ENCODE measurements at places on chromosomes 5 and 9.

DNA sequence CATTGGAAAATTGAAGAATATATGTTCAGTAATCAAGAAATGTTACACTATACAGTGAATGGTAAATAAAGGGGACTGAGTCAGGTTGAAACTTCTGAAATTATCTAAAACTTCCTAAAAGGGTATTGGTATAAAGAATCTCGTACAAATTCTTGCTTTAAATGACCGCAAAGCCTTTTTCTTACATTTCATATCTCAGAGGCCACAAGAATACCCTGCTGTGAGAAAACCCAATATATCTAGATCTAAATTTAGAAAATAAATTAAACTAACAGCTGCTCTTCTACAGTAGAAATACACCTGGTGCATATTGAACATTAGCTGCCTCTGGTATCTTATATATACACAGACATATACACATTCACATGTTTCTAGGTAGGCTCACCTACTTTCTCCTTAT is 221.7 kb downstream of the PCSK5 start:
- no peak for DNase-seq

DNA sequence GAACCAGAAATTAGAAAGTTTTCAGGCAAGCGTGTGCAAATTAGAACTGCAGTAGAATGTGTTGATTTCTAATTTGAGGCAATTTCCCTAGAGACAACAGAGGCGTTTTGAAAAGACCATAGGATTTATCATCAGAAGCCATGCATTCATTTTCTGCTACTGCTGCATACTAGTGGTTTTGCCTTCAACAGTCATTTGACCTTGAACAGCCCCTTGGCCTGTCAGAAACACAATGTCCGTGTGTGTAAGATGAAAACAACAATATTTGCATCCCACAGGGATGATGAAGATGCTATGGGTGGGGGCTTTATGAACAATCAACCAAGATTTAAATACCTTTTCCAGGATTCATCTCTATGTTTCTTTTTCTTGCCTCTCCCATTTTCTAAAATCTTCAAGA is 73.7 kb downstream of the PDE4D start:
- DNase-seq: no peak

- no peak for DNase-seq
These were observed 63.7 kb upstream of the ANGPTL2 start for GRCh38 chr9:127185931-127186781.

GRCh38 chr5:44358421-44358820 is 30.8 kb downstream of the FGF10 start:
- no peak for DNase-seq

DNA sequence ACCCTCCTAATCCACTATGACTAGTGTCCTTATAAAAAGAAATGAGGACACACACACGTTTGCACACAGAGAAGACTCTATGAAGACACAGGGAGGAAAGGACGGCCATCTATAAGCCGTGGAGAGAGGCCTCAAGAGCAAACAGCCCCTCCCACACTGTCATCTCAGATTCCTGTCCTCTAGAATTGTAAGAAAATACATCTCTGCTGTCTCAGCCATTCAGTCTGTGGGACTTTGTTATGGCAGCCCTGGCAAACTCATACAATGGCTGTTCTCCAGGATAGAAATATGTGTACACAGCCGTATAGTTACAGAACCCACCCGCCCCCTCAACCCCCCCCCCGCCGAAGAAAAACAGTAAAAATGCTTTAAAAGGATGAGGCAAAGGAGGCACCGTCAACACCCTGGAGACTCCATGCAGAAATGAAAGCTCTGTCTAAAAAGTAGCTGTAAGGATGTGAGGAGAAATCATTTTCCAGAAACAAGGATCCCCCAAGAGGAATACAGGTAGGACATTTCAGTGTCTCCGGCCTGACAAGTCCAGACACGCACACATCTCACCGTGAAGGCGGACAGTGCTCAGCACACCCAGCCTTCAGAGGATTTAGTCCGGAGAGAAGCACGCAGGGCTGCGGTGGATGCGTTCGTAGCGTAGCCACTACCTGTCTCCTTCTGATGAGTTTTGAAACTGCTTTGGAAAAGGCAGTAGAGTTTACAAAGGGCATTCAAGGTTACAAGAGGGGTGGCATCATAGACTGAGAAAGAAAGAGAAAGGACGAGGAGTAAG is 110.8 kb upstream of the ERCC6L2 start:
- DNase-seq: no peak

- no peak for DNase-seq
These were observed 181.9 kb downstream of the FGF18 start for GRCh38 chr5:171601266-171601881.

GRCh38 chr9:90290716-90291485 is 351.7 kb downstream of the DIRAS2 start:
- no peak for DNase-seq

- DNase-seq: no peak
These were observed 38.4 kb downstream of the UBE2QL1 start for GRCh38 chr5:6487081-6487480.

DNA sequence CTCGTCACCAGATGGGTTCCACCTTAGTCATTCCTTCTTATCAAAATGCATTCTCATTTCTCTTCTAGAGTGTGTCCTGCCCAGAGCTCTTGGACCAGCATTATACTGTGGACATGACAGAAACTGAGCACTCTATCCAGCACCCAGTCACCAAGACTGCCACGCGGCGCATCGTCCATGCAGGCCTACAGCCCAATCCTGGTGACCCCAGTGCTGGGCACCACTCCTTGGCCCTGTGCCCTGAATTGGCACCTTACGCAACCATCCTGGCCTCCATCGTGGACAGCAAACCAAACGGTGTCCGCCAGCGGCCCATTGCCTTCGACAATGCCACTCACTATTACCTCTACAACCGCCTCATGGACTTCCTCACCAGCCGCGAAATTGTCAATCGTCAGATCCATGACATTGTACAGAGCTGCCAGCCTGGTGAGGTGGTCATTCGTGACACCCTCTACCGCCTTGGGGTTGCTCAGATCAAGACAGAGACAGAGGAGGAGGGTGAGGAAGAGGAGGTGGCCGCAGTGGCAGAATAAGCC is 34.6 kb downstream of the CSF1R start:
- DNase-seq: no peak

DNA sequence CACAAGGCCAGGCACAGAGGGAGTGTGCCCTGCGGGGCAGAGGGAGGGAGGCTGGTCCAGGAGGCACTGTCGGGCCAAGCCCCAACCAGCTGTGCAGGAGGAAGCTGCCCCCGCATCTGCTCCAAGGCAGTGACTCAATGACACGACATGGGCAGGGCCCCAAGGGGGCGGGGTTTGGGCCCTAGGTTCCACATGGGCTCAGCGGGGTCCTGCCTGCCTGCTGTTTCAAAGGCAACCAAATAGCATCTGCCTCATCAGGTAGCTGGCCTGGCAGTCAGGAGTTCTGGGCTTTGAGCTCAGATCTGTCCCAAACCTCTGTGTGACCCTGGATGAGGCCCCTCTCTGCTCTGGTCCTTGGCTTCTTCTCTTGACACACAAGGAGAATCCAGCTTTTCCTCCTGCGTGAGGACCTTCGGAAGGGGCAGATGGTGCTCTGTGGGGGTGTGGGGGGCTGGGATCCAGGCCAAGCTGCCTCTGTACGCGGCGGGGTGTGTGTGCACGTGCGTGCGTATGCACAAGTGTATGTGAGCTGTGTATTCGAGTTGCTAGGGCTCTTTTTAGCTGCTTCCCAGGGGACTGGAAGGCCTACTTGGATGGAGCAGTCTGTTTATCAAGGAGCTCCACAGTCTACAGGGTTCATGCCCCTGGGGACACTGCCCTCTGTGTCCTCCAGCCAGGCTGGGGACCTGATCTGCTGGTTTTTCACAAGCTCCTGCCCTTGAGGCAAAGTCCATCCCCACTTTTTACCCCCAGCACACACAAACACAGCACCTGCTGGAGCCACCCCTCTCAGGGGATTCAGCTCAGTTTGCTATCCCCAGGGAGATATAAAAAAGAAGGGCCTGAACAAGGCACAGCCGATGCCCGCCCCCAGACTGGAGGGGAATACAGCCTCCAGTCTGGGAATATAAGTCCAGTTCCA is 138.9 kb downstream of the RGS3 start:
- no peak for DNase-seq

DNA sequence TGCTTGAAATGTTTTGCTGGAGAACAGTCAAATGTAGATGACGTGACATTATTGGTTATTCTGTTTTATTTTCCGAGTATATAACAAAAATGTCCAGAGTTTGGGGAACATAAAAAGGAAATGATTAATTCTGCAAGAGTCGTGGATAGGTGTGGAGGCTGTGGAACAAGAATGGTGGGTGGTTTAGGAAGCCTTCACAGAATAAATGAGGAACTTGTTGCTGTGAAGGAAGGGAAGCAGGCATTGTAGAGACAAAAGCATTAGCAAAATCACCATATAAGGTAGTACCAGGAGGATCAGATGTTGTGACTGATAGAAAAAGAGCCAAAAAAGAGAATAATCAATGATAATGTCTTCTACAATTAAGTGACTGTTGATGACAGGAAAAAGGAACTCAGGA is 66.2 kb upstream of the CNTLN start:
- DNase-seq: no peak

- peak; percentile 26 for DNase-seq
These were observed 553 bp downstream of the MAP3K1 start for GRCh38 chr5:56815658-56816545.

DNA sequence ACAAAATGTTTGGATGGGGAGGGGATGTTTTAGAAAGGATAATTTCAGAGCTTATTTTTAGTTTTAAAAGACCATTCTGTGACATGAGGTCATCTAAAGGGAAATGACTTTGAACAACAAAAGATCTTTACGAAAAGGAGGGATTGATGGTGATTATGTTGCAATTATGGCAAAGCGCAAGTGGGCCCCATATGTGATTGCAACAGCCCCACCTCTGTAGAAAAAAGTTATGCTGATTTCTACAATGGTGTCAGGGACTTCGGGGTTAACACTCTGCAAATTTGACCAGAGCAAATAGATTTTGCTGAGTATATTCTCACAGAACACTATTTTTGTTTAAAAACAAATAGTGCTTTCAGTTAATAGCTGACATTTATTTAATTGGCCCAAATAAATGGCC is 312.8 kb downstream of the NSG2 start:
- no peak for DNase-seq

DNA sequence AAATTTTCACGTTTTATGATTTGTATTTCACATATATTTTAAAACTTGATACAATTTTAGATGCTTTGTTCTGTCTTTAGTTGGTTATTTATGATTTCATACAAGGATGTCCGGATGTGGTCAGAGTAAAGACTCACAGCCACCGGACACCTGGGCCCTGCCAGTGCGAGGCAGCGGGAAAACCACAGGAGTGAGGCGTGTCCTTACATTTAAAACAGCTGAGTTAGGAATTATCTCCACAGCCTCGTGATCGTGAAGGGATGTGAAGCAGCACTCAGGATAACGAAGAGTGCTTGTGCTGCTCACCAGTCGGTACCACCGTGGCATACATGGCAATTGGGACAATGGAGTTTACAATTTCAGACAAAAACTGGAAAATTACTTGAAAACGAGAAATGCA is 14.0 kb downstream of the SNX18 start:
- DNase-seq: no peak

- DNase-seq: no peak
These were observed 12.5 kb downstream of the RAB24 start for GRCh38 chr5:177290816-177291596.

GRCh38 chr5:153960269-153961215 is 78.2 kb downstream of the FAM114A2 start:
- DNase-seq: no peak

- DNase-seq: no peak
These were observed 2.2 kb downstream of the TMEM141 start for GRCh38 chr9:136793086-136793946.

DNA sequence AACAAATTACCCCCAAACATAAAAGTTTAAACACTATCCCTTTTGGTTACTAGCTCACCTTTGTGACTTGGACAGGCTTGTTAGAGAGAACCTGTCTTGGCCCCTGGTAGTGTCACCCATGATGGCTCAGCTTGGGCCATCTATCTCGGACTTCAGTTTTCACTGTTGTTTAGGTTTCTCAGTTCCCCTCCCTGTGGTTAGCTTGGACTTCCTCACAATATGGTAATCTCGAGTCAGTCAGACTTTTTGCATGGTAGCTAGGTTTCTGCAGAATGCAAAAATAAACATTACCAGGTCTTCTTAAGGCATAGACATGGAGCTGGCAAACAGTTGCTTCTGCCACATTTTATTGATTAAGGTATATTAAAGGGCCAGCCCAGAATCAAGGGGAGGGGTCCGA is 324.3 kb upstream of the RORB start:
- no peak for DNase-seq

- DNase-seq: no peak
These were observed 2.7 kb downstream of the CEL start for GRCh38 chr9:133064241-133065069.

DNA sequence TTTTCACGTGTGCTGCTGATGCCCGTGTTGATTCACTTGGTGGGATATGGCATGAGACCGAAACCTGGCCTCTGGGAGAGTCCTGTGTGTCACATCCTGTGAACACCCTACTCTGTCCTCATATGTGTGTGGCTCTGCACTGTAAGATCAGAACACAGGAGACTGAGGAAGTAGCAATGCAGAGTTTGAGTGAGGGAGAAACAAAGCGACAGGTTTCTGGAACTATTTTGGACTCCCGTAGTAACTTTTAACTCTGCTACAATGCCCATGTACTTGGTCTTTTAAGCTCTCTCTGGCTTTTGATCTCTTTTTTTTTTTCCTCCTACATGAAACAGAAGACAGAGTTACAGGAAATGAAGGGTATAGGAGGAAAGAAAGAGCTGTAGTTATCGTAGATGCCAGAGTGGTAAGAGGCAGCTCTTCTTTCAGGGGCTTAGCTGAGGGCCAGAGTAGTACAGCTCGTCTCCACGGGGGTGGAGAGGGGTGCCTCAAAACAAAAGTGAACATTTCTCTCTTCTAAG is 26.6 kb downstream of the GRAMD2B start:
- peak; percentile 28 for DNase-seq

GRCh38 chr5:151695464-151695863 is 8.7 kb upstream of the SPARC start:
- DNase-seq: no peak

- DNase-seq: no peak
These were observed 37.7 kb upstream of the PCSK1 start for GRCh38 chr5:96470785-96471184.

DNA sequence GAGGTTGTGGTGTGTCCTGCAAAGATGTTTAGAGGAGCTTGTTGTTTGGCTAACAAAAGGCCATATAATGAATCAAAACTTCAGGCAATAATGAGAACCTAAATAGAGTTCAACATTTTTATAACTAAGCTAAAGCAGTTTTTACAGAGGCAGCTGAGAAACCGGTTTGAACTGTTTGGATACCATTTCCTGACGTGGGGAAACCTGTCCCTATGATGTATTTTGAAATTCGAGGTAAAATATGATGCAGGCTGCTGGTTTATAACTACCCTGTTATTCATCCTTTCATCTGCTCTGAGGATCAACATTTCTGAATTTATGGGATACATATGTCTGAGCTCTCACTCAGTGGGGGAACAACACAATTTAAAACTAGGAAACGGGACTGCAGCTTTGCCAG is 289.5 kb upstream of the IRX2 start:
- no peak for DNase-seq

GRCh38 chr5:10668697-10669096 is 92.3 kb downstream of the DAP start:
- no peak for DNase-seq

GRCh38 chr5:113435575-113435974 is 786 bp upstream of the TSSK1B start:
- no peak for DNase-seq

- no peak for DNase-seq
These were observed 655.2 kb upstream of the RIOK2 start for GRCh38 chr5:97838214-97838613.

- no peak for DNase-seq
These were observed 9.9 kb downstream of the TMEM232 start for GRCh38 chr5:110716247-110717245.

GRCh38 chr5:130978475-130978874 is 186.6 kb downstream of the HINT1 start:
- no peak for DNase-seq
